ENCODE measurements at places on chromosomes 4 and X. TPM values are rescaled to one million over a fixed set of nuclear protein-coding genes. Genes with fewer than 3 reads are reported as not detected.

GRCh38 chr4:40552536-40552935 lies 77.1 kb downstream of the RBM47 start:
- no peak for DNase-seq
- H3K27me3 ChIP-seq = no peaks in the 10 kb centered on the region
- H3K4me3 ChIP-seq = no peak overlapping the region
- H3K27ac ChIP-seq = peak overlapping the region; percentile 43
- peaks cover 33% of the 10 kb centered on the region for H3K4me1 ChIP-seq
- no peaks in the 10 kb centered on the region for H3K36me3 ChIP-seq

GRCh38 chrX:134144231-134144630 lies 92.8 kb upstream of the CCDC160 start:
- peak overlapping the region; percentile 28 for H3K27ac ChIP-seq
- H3K4me3 ChIP-seq = no peak overlapping the region
- H3K36me3 ChIP-seq = no peaks in the 10 kb centered on the region
- peak; percentile 22 for DNase-seq
- H3K27me3 ChIP-seq = peaks cover 6% of the 10 kb centered on the region
- peaks cover 6% of the 10 kb centered on the region for H3K4me1 ChIP-seq

- peak overlapping the region; percentile 0 for H3K27ac ChIP-seq
- H3K4me1 ChIP-seq = peaks cover 15% of the 10 kb centered on the region
- no peak overlapping the region for H3K4me3 ChIP-seq
- no peak for DNase-seq
- H3K27me3 ChIP-seq = peaks cover 7% of the 10 kb centered on the region
Observed at GRCh38 chr4:2296631-2297601, 35.0 kb upstream of the MXD4 start.

- no peaks in the 10 kb centered on the region for H3K36me3 ChIP-seq
- no peak overlapping the region for H3K27ac ChIP-seq
- peaks cover 2% of the 10 kb centered on the region for H3K27me3 ChIP-seq
- no peak for DNase-seq
Observed at GRCh38 chr4:108683479-108683878, 33.1 kb downstream of the OSTC start.

Gene TEX13D
- not detected for total RNA-seq

Data from activated CD4-positive, alpha-beta T cell treated with anti-CD3 and anti-CD28 coated beads, Interleukin-2, amount 10 ng/mL, durations not matched to agents 7 days and 5 days (primary cell).